ENCODE measurements at places on chromosomes 1 and 21.

DNA sequence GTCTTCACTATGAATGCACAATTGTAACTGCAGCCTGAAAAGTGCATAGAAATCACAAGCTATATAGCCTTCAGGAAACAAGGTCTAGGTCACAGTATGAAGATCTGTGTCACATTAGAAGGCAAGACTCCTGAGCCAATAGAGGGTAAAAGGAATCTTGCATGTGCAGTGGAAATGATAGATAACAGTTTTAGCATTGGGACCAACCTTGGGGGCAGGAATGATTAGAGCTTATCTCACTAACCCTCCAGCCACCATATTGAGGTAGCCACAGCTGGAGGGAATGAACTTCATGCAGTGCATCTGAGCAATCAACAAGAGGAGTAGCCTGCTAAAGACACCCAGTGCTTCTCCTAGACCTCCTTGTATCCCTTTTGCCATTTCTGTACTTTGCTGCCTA is 390.1 kb downstream of the LTN1 start:
- DNase-seq = no peak

GRCh38 chr1:89810302-89810701 is 10.5 kb upstream of the LRRC8D start:
- no peak for DNase-seq

- DNase-seq = no peak
These were observed 33.8 kb downstream of the ZBTB17 start for GRCh38 chr1:15941899-15942660.

GRCh38 chr1:20153000-20153418 is 13.9 kb downstream of the PLA2G2F start:
- DNase-seq = no peak

- DNase-seq = no peak
These were observed 1.4 kb upstream of the PLPP3 start for GRCh38 chr1:56580771-56581170.

DNA sequence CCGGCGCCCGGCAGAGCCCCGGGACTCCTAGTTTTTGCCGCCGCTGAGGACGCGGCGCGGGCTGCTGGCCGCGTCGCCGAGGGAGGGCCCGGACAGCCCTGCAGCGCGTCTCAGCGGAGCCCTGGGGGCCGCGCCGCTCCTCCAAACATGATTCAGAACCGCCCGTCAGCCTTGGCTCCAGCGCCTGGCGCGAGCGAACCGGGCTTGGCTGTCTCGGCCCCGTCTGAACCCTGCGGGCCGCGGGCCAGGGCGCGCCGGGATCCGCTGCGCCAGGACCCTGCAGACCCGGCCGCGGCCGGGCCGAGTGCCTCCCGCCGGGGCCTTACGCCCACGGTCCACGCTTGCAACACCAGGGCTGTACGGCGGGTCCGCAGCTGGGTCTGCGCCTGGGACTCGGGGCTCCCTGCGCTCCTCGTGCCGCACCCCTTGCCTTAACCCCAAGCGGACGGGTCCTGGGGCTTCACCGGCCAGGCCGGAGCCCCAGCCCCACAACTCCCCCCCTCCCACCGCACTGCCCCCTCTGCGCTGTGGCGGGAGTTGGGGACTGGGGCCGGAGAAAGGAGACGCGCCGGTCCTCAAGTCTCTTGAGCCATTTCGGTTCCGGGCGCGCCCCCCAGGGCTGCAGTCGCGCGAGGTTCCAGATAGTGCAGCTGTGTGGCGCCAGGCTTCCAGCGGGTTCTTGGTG is 48.4 kb upstream of the CD34 start:
- DNase-seq = no peak

DNA sequence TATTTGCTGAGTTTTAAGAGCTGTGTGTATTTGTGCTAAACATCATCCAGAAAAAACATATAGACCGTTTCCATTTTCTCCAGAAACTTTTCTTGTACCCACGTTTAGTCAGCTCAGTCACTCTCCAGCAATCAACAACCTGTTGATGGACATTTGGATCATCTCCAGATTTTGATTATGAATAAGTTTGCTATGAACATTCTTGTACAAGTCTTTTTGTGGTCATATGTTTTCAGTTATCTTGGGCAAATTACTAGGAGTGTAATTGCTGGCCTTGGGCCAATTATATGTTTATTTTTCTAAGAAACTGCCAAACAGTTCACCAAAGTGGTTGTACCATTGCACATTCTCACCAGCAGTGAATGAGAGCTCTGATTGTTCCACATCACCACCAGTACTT is 221.8 kb downstream of the CENPF start:
- no peak for DNase-seq
